ENCODE measurements at places on chromosomes 5 and 9. TPM values are rescaled to one million over a fixed set of nuclear protein-coding genes. Genes with fewer than 3 reads are reported as not detected.

FBP2 gene
- total RNA-seq: not detected

IQGAP2 gene
- total RNA-seq: 28.3 TPM

ATP10B gene
- total RNA-seq: not detected

BHMT gene
- total RNA-seq: not detected

GLIPR2 gene
- total RNA-seq: 30.1 TPM

ZBTB6 gene
- 10.9 TPM for total RNA-seq
